ENCODE measurements at places on chromosomes 1 and 21.

DNA sequence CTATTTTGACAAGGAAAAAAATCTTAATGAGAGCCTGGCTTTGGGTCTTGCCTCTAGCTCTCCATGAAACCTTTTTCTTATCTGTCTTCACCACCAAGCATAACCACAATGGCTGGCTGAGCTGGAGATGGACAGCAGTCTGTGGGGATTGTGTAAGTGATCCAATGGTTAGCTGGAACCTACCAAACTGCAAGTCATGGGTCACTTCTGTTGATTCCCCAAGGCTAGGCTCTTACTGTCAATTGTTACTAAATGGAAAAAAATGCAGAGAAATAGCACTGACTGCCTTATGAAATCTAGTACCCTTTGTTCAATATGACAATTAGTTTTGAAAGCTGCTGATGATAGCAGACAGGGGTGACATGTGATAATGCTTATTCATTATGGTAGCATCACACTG is 359.0 kb downstream of the ST6GALNAC3 start:
- DNase-seq: no peak

DNA sequence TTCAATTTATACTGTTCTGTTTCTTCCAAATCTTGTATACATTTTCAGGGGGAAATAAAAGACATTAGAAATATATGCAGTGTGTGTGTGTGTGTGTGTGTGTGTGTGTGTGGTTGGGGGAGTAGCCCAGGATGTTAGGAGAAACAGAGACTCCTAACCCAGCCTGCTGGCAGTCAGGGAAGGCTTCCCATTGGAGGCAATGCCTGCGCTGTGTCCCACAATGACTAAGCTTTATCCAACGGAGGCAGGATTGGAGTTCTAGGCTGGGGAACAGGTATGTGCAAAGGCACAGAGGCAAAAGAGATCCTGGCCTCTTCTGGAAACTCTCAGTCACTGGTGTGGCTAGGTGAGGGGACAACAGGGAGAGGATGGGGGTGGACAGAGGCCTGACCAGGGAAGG is 16.5 kb upstream of the ADGRB2 start:
- DNase-seq: no peak

DNA sequence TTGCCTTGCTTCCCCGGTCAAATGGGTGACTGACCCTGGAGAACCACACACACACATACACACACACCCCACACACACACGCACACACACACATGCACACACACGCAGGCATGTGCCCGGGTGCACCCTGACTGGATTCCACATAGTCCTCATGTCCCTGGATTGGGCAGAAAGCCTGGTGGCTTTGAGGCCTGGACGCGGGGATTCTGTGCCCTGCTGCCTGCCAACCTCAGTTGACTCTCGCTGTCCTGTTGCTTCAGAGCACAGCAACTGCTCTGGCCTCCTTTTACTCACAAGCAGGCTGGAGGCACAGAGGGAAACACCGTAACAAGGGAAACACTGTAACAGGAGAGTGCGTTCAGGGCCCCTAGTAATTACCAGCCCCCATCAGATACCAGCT is 6.4 kb downstream of the RORC start:
- DNase-seq: no peak

- no peak for DNase-seq
These were observed 5.4 kb upstream of the RPS6KA1 start for GRCh38 chr1:26524181-26524580.

DNA sequence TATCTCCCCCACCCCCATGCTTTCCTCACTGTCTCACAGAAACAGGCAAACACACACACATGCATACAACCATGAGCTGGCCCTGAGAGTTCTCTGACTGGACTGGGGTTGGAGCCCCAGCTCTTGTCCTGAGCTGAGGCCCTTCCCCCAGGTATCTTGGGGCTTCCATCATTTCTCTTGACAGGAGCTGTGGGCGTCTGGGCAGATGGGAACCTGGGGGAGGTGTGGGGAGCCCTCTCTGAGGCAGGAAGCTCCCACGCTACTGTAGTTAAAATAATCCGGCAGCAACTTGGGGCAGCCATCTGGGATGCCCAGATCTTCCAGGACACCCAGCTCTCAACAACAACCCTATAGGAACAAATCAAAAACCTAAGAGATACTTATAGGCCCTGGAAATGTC is 2.7 kb upstream of the KIF21B start:
- DNase-seq: no peak

DNA sequence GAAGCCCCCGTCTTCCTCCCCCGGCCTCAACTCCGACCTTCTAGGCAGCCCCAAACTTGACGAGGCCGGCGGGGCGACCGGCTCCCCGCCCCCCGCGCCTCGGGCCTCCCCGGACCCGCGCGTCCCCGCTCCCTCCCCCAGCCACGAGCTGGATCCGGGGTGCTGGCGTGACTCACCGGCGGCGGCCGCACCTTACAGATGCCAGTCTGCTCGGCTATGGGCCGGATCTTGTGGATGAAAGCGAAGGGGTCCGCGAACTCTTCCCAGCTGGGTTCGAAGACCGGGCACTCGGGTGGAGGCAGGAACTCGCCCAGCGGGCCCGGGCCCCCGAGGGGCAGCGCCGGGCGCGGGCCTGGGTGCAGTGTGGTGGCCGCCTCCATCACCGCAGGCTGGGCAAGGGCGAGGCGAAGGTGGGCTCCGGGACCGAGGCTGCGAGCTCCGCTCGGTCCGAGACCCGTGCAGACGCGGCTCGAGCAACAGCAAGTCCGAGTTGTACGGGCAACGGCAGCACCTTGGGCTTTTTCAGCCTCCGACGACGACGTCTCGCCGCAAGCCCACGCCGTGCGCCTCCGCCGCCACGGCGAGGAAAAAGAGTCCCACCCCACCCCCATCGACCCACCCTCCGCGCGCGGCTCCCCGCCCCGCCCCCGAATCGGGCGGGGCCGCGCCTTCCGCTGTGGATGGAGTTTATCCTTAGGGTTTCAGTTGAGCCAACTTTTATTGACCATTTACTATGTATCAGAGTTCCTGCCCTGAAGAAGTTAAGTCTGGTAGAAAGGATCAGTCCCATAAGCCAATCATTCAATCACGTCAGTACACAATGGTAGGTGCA is at the start of gene KDM5B:
KDM5B (minus strand) TSS at position 496 of the 832 bp plus-strand sequence; CDS start at position 380, 116 bp downstream.
- peak; percentile 71 for DNase-seq
